Inflammatory macrophage treated with lipopolysaccharide for 4 hours (primary cell): ENCODE measurements at places on chromosomes 4 and X.

- no peak for DNase-seq
Observed at GRCh38 chr4:106194801-106195200, 121.2 kb downstream of the TBCK start.

- no peak for DNase-seq
Observed at GRCh38 chrX:100830143-100830542, 10.0 kb downstream of the CSTF2 start.

GRCh38 chr4:3302786-3303564 lies 10.2 kb downstream of the RGS12 start:
- no peak for DNase-seq

- DNase-seq, result no peak
Observed at GRCh38 chrX:153370293-153371055, 30.7 kb downstream of the PNMA6E start.

- DNase-seq, result no peak
Observed at GRCh38 chr4:79399076-79399475, 9.0 kb downstream of the GK2 start.

DNA sequence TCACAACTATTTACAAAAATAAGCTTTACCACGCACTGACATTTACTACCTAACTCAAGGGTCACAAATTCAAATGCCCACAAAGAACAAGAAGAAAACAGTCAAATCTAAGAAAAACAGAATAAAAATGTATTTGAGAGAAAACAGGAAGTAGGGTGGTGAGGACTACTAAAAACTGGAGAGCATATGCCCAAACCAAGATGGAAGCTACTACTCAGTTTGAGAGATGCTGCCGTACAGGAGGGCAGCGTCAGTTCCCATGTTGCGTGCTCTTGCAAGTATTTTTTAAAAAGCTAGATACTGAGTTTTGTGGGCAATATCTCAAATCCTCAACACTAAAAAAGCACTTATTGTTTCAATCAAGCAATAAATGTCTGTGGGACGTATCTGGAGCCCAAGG lies 16.2 kb downstream of the HNRNPD start:
- no peak for DNase-seq

DNA sequence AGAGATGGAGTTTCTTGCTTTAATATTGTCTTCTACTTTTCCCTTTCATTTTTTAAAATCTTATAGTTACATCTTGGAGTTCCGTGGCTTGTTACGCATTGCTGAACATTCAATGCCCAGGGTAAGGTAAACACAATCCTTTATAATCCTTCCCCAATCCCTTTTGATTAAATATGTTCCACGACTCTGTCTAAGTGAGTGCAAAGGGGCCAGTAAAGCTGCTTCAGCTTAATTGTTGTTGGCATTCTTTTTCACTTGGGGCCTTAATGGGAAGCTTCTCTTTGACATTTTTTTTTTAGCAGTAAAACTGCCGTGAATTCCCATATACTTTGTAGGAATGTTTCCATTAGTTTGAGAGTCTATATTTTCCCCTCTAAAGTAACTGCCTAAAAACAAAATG lies 1028.1 kb downstream of the C4orf33 start:
- DNase-seq, result no peak

GRCh38 chrX:74104356-74105015 lies 199.5 kb upstream of the ZCCHC13 start:
- no peak for DNase-seq

- no peak for DNase-seq
Observed at GRCh38 chr4:150259861-150260567, 181.8 kb downstream of the DCLK2 start.

DNA sequence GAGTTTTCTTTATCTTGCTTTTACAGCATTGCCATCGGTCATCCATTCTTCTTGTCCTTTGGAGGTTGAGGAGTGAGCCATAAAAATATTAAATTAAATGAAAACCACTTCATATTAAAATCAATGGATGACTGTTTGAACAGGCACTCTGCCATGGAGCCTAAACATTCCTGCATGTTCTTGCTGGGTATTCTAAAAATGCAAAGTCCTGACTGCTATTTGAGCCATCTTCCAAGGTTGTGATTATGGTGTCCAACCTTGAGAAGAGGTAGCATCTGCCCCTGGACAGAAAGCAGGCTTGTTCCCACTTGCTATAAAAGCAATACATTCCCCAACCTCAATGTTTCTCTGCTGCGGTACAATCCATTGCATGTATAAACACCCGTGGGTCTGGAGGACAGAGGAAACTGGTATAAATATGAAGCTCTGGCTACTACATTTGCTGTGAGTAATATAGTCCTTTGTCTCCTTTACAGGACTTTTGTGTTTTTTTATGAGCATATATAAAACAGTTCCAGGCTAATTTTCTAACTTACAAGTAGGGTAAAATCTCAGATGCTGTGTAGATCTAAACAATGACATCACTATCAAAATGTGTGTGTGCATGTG lies 70.9 kb upstream of the FAT4 start:
- no peak for DNase-seq

DNA sequence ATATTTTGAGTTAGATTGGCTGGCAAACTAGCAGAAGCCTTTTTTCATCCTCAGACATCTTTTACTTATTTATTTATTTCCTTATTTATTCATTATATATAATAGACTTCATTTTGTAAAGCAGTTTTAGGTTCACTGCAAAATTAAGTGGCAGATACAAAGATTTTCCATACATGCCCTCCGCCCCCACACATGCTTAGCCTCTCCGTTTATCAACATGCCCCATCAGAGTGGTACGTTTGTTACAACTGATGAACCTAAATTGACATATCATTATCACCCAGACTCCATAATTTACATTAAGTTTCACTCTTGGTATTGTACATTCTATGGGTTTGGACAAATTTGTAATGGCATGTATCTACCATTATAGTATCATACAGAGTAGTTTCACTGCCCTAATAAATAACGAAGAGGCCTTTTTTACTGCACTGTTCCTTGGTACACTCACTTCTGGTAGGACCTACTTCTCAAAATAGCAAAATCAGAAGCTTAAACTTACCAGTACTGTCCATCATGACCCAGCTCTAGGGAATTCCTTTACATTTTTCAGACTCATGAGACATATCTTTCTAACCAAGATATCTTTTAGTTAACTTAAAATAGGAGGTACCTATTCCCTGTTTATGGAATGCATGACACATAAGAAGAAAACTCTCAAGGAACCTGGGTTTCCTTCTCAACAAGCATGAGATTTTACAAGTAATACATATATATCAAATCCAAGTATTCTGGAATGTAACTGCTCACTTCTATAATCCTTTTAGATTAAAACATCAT lies 4.8 kb upstream of the TMPRSS11B start:
- DNase-seq, result no peak
